Activated T-cell treated with anti-CD3 and anti-CD28 coated beads, Interleukin-2, amount 50 U/mL, for 72 hours (primary cell): ENCODE measurements at places on chromosomes 13 and 19. TPM values are rescaled to one million over a fixed set of nuclear protein-coding genes. Genes with fewer than 3 reads are reported as not detected.

Gene GFY
- total RNA-seq = not detected

Gene NR1H2
- 80.1 TPM for total RNA-seq

Gene ANKLE1
- total RNA-seq = 8.9 TPM

DNA sequence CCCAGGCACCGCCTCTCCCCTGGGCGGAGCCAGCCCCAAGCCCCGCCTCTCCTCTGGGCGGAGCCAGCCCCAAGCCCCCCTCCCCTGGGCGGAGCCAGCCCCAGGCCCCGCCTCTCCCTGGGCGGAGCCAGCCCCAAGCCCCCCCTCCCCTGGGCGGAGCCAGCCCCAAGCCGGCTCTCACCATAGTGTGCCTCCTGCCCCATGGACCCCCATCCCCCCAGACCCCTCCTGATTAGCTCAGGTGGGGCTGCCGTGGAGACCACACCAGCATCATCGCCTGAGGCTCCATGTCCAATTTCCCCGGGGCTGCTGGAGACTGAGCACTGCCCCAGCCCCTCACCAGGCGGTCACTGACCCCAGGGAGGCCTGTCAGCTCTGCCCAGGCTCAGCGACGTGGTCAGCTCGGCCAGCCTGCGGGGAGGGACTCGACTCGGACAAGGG is 4.2 kb upstream of the MADCAM1 start:
- DNase-seq = peak; percentile 54

Gene CGB8
- not detected for total RNA-seq

GRCh38 chr19:17078920-17079709 is 3.5 kb downstream of the MYO9B start:
- DNase-seq = no peak

Gene LRRC25
- total RNA-seq = not detected

DNA sequence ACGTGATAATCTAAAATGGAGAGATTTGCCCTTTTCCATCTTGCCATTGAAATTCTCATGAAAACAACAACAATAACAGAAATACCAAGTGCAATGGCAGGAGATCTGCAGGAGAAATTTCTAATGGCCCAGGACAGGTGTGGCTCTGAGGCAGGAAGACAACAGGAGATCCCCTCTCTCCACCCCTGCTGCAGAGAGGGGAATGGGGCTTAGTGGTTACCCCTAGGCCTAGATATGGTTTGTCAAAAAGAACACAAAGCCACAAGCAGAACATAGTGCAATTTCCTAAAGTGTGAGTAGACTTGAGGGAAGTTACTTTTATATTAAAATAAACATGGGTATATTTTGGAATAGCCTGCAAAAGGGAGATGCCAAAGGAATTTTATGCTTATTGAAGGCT is 369.5 kb downstream of the KCNRG start:
- no peak for DNase-seq
